SW480 (cell line): ENCODE measurements at places on chromosomes 7 and 10.

DNA sequence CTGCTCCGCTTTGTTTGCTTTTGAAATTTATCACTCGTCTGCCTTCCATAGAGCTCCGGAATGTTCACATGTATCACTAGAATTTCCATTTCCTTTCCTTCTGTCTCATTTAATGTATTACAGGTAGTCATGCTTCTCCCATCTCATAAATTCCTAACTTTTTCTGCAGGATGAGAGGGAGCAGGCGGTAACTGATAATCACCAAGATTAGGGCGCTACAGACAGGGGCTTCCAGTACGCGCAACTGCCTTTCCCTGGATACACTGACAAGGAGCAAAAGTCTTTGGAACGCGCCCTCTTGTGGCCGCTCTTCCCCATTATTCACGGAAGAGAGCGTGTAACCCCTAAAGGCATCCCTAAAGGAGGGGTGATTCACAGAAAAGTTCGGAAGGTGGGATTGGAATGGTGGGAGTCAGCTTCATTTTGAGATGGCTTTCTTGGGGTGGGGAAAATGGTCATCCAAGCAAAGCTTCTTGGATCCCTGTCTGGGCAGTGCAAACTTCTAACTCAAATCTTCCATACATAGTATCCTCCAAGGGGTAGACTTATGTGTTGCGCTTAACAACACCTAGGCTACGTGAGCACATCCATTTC is 6.5 kb downstream of the INHBA start:
- peak; percentile 70 for DNase-seq

DNA sequence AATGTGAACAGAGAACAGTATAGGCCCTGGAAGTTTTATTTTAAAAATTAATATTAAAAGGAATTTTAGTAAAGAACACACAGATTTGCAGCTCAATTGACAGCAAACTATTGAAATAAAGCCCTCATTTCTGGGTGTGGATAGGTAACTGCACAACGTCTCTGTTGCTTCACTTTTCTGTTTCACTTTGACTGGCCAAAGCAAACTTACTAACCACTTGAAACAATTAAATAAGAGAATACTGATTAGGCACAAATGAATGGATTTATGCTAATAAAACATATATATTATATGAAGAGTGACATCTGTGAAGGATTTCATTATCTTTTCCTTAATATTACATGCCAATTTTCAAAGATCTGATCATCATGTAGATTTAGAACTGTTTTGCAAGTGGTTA is 11.9 kb downstream of the ZNF804B start:
- no peak for DNase-seq

- no peak for DNase-seq
Observed at GRCh38 chr7:128437426-128438332, 18.0 kb upstream of the HILPDA start.

- DNase-seq: no peak
Observed at GRCh38 chr10:117053482-117053881, 48.5 kb upstream of the SHTN1 start.

DNA sequence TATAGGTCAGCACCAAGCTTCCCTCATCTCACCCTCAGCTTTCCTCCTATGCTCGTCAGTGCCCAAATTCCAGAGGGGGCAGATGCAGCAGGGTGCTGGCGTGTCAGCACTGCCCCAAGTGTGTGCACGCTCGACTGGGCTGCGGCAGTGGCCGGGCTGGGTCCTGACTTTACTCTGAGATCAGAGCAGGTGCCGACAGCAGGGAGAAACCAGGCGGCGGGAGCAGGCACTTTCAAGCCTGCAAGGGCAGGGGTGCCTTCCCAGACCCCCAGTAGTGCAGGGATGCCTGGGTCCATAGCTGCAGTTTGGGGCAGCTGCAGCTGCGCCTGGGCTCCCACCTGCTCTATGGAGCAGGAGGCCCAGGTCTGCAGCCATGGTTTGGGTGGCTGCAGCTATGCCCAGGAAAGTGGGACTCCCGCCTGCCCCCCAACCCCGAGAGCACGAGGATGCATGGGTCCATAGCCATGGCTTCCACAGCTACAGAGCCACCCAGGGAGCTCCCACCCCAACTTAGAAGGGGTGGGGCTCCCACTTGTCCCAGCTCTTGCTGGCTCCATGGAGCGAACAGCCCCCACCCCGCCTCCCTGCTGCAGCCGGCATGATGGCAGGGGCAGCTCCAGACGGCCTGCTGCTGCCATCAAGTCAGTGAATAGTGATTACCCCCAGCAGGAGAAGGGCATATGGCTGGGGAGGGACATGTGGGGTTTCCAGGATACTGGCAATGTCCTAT is 199.2 kb upstream of the KMT2E start:
- no peak for DNase-seq

GRCh38 chr10:100146875-100147650 is 38.8 kb downstream of the ERLIN1 start:
- DNase-seq: no peak

GRCh38 chr7:139431010-139431409 is 52.5 kb downstream of the KLRG2 start:
- DNase-seq: no peak

GRCh38 chr10:104406715-104407650 is 53.4 kb downstream of the CFAP58 start:
- peak; percentile 48 for DNase-seq

GRCh38 chr10:31774299-31774900 is 154.2 kb downstream of the ARHGAP12 start:
- no peak for DNase-seq

DNA sequence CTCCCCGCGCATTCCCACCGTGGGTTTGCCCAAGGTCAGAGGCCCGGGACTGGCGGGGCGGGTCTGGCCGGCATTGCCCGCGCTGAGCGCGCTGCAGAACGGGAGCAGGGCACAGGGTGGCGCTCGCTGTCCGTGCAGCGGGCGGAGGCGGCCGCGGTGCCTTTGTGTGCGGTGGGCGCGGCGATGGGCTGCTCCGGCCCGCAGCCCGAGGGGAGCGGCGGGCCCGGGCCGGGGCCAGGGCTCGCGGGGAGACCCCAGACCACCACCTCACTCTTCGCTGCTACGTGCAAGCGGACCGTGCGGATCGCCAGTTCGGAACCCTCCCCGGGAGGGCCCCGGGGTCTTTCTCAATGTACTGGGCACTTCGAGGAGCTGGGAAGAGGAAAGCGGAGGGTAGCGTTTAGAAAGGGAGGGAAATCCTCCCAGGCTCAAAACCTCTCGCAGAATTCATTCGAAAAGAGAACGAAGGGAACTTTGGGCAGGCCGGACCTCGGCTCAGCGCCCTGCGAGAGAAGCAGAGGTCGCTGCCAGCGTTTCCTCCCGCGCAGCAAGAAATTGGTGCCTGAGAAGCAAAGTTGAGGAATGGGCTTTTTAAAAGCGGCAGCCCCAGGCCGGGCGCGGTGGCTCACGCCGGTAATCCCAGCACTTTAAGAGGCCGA is 8.5 kb downstream of the SP8 start:
- peak; percentile 60 for DNase-seq

GRCh38 chr10:61621605-61622051 is 41.1 kb upstream of the CABCOCO1 start:
- peak; percentile 43 for DNase-seq

DNA sequence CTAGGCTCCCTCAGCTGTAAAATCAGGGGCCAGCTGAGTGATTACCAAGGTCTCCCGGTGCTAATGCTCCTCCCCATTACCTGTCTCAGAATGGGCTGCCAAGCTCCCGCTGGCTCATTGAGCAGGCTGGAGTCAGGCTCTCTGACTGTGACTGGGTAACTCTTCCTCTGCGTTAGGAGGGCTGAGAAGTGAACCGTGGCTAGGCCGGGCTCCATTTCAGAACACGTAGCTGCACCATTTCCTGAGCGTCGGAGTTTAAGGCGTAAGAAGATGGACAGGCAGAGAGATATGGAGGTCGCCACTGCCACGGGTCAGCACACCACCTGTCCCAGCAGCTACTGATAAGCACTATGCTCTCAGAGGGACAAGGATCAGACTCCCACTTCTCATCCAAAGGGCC is 250.3 kb downstream of the TCERG1L start:
- DNase-seq: no peak

GRCh38 chr10:89100680-89101079 is 106.4 kb downstream of the CH25H start:
- DNase-seq: no peak

DNA sequence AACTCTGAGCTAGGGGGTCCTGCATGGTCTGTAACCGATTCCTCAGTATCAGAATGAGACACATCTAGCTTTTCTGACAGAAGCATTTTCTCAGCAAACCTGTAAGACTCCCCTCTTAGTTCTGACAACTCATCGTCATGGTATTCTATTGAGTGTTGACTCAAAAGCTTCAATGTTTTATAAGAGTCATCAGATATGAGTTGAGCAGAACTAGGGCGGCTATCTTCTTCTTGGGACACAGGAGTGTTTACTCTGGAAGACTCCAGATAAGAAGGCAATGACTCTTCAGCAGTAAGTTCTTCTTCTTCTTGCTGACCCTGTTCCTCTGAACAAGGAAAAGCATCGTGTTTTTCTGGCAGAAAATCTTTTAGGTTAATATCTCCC is 167.0 kb upstream of the CCDC6 start:
- DNase-seq: no peak

- DNase-seq: no peak
Observed at GRCh38 chr7:27836536-27836935, 96.6 kb downstream of the TAX1BP1 start.

DNA sequence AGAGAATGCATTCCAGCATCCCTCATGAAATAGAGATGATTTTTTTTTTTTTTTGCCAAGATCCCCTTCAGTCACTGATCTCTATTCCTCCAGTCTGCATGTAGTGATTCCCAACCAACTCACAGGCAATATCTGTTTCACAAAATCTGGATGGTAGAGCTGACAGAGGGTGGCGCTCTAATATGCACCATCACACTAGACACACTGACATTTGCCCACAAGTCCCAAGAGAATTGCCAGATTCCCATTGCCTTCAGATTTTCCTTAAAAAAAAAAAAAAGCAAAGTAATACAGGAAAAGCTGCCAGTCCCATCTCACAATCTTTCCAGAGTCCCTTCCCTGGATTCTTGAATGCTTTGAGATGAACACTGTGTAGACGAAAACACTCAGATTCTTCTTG is 301.0 kb downstream of the SORCS1 start:
- no peak for DNase-seq

GRCh38 chr10:34434119-34434594 is 380.9 kb downstream of the PARD3 start:
- DNase-seq: no peak

DNA sequence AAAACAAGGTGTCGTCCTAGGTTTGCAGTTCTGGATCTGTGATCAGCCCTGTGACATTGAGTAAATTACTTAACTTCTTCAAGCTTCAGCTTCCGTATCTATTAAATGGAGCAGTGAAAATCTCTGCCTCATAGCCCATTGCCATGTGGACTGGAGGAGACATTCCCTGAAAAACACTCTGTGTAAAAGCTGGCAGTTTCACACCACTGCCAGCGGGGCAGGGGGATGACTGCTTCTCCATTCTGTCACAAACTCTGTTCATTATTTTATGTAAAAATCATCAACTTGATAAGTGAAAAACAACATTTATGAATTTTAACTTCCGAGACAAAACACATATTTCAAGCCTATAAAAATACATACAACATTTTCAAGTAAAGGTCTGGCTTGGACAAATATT is 234.7 kb downstream of the BMPER start:
- no peak for DNase-seq

DNA sequence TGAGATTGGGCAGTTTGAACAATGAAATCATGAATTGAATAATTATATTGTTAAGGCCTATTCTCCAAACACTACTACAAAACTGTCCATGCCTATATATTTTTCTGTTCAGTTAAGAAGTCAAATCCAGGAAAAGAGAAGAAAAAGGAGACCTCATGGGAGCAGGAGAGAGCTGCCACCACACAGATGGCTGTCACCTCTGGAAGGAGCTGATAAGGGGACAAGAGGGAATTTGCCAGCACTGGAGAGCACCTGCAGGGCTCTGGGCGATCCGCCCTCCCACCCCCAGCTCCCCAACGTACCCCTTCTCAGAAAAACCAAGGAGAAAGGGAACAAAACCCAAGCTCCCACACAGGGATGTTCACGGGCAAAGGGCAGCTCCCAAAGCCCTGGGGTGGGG is 227.8 kb downstream of the TNS3 start:
- no peak for DNase-seq

DNA sequence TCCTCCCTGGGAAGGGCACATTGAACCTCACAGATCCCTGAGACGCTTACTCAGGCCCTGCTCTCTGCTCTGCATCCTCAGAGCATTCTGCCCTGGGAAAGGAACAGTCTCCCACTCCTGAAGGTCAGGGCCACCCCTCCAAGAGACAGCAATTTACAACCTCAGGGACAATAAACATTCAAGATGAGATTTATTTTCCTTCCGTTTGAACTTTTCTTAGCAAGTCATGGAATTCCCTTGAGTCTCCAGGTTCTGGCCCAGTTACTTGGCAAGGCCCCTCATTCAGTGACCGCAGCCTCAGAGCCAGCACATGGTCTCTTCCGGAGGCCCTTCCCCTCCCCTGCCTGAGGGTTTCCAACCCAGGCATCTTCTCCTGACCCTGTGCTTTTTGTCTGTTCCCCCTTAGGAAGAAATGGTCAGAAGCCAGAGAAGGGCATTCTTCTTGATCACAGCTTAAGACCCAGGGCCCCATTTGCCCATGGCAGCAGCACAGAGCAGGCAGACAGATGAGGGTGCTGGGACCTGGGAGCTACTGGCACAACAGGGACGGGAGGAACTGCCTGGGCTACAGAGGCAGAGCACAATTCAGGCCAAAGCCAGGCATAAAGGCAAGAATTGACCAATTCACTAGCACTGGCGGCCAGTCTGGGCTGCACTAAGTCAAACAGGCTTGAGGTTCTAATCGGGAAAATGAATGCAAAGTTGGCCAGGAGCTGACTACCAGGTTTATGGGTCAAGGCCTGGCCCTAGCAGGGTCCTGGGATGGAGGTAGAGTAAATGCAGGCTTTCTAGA is 56.7 kb downstream of the VSTM4 start:
- DNase-seq: no peak

GRCh38 chr7:33821970-33822369 is 83.4 kb upstream of the BMPER start:
- DNase-seq: no peak

DNA sequence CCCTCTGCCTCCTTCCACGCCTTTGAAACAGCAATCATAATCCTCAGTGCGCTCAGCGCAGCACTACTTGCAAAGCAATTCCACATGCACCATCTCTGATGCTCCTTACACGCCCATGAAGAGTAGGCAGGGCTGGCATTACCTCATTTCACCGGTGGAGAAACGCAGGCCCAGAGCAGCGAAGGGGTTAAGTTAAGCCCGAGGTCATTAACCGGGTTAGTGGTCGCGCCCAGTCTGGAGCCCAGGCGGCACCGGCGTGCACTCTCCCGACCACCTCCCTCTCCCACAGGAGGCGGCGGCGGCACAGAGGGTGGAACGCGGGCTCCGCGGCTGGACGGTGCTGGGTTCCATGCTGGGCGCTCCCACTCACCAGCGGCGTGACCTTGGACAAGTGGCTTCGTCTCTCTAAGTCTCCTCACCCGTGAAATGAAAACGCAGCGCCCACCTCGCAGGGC is 515 bp downstream of the FASTK start:
- peak; percentile 49 for DNase-seq

GRCh38 chr7:11613292-11613930 is 218.6 kb downstream of the THSD7A start:
- no peak for DNase-seq

- DNase-seq: no peak
Observed at GRCh38 chr7:36565792-36566356, 158.4 kb downstream of the AOAH start.

- DNase-seq: no peak
Observed at GRCh38 chr7:72343991-72344390, 68.1 kb downstream of the CALN1 start.

- DNase-seq: peak; percentile 59
Observed at GRCh38 chr10:72292223-72292691, 18.5 kb downstream of the DDIT4 start.

- DNase-seq: no peak
Observed at GRCh38 chr10:15764892-15765454, 45.3 kb upstream of the ITGA8 start.

- peak; percentile 61 for DNase-seq
Observed at GRCh38 chr10:88896994-88897853, 17.2 kb downstream of the STAMBPL1 start.
